ENCODE measurements at places on chromosomes 6 and 20.
A peak's percentile ranks its signal among the peaks of the same experiment; 100 is the strongest.

DNA sequence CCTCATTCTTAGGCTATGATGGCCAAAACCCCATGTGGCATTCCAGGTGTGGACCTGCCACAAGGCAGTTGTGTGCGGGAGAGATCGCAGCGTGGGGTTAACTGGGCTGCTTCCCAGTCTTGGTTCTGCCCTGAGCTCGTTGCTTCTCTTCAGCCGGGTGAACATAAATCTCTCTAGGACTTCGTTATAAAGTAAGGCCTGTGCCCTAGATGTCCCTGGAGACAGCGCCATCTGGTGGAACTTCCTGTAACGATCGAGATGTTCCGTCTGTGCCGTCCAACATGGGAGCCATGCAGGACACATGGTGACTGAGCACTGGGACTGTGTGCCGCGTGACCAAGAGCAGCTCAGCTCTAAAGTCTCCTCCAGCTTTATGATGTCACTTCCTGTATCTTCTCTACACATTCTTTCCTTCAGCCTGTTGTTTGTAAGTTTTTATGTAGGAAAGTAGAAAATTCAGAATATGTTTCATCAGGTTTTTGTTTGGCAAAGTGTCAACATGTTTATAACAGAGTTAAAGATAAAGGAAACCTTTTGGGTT is 26.8 kb upstream of the RPP40 start:
- DNase-seq: peak; percentile 27

- DNase-seq: no peak
These were observed 18.9 kb downstream of the CDH26 start for GRCh38 chr20:59977086-59977485.

GRCh38 chr6:131843768-131844167 is 35.9 kb downstream of the ENPP1 start:
- DNase-seq: no peak

DNA sequence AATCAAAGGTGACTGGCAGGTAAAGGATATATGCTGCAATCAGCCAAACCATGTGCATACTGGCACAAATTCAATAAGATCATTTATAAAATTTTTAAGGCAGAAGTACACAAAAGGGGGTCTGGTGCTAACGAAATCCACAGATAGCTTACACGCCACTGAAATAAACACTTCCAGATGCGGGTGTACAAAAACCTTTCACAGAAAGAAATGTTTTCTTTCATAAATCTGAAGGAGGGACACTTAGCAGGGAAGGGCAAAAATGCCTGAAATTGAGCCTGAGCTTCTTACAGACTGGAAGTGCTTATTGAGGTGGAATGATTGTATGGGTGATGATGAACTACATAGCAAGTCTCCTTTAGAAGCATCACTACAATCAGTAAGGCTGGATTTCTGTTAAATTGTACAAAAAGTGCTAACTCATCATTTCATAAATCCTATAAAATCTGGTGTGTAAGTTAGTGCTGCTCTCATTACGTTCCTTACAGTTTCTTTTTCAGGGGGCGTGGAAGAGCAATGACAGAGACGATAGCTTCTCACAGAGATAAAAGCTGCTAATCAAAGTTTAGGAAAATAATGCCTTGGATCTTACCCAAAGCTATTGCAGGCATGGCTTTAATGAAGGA is 409.3 kb upstream of the RUNX2 start:
- no peak for DNase-seq

DNA sequence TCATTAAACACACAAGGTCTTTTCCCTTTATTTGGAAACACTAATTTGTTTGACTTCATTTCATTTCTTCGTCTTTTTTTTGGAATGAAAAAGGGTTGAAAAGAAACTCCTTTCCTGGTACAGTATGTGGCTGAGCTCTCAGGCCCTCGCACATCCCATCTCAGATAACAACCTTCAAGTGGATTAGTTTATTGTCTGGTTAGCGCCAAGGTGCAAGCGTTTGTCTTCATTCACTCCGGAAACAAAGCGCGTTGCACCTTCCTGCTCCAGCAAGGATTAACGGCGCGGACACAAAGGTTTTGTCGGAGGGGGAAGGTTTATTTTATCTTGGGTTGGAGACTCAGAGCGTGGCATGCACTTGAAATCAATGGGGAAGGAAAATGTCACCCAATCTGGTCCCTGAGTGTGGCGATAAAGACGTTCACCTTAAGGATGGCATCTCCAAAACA is 5.3 kb upstream of the NKX2-2 start:
- DNase-seq: no peak

DNA sequence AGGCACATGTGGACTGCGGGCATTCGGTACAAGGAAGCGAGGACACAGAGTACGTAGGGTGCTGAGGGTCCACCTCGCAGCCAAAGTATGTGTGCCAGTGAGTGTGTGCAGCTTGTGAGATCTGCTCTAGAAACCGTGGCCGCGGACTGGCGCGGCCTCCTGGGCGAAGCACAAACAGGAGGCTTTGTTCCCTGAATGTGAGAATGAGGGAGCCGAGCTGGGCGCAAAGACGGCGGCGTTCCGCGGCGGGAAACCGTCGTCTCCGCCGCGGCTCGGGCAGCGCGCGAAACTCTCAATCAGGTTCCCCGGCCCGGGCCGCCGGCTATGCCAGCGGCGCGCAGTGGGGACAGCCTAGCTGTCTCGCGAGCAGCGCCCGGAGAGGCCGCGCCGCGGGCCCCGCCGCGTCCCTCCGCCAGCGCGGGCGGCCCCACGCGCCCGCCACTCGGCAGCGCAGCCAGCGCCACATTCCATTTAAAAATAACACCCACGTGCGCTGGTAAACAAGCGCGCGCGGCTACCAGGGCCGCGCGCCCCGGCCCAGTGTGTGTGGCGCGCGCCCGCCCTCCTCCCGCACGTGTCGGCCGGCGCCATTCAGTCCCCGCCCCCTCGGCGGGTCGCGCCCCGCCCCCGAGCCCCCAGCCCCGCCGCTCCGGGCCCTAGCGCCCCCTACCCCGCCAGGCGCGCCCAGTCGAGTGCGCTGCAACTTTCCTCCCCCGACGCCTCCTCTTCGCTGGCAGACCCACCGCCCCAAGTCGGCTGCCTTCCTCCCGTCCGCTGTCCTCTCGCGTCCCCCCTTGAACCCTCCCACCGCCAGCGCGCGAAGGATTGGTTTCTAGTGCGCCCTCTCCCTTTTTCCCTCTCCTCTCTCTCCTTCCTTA is 3.0 kb upstream of the FOXO3 start:
- DNase-seq: peak; percentile 71

GRCh38 chr6:111745186-111745585 is 128.1 kb downstream of the FYN start:
- DNase-seq: no peak
